ENCODE measurements at places on chromosomes 16 and 17. TPM values are rescaled to one million over a fixed set of nuclear protein-coding genes. Genes with fewer than 3 reads are reported as not detected.

GRCh38 chr16:86732621-86733295 lies 154.4 kb downstream of the FOXL1 start:
- no peak overlapping the region for H3K4me3 ChIP-seq
- H3K27me3 ChIP-seq, result peaks cover 12% of the 10 kb centered on the region
- no peaks in the 10 kb centered on the region for H3K4me1 ChIP-seq

- H3K36me3 ChIP-seq, result no peaks in the 10 kb centered on the region
- no peaks in the 10 kb centered on the region for H3K27me3 ChIP-seq
- no peak overlapping the region for H3K27ac ChIP-seq
- H3K4me1 ChIP-seq, result no peaks in the 10 kb centered on the region
- DNase-seq, result no peak
- H3K4me3 ChIP-seq, result no peak overlapping the region
Measured at GRCh38 chr17:65864394-65864793, 302.9 kb upstream of the AXIN2 start.

DNA sequence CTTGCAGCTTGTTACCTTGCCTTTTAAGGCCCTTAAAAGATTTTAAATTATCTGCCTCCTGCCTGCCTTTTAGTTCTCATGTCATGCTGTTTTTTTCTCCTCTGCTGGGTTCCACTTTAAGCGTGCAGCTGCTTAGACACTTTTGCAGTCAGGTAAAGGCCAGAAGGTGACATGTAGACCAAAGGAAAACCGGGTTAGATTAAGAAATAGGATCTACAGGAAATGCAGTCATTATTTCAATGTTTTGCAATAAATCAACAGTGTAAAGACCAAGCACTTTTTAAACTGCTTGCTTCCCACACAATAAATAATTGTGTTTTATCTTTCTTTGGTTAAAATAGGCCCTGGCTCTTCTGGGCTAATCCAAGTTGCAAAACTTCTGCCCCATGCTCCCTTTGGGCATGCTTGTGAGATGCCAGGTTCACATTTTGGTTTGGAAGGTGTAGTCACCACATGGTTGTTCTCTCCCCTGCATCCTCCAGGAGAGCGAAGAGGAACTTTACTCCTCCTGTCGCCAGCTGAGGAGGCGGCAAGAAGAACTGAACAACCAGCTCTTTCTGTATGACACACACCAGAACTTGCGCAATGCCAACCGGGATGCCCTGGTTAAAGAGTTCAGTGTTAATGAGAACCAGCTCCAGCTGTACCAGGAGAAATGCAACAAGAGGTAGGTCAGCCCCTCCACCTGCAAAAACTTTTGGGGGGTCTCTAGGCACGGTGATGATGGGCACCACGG lies 54.9 kb downstream of the SDR42E1 start:
- no peak for DNase-seq
- no peak overlapping the region for H3K4me3 ChIP-seq
- no peak overlapping the region for H3K27ac ChIP-seq

Gene MRPL38
- 44.3 TPM for total RNA-seq

DNA sequence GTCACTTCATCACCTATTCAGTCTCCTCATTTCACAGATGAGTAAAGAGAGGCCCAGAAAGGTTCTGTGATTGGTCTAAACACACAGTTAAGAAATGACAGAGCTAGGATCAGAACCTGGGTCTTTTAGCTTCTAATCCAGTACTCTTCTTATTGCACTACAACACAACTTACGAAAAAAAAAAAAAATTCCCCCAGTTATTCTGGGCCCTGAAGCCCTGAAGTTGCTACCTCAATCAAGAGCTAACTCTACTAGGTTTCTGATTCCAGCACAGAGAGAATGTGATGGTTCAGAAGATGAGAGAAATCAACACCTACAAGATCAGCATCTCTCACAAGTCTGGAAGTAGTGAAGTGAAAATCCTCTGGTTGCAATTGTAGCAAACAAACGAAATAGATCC lies 37.3 kb downstream of the GRB7 start:
- no peaks in the 10 kb centered on the region for H3K4me1 ChIP-seq
- no peak for DNase-seq
- H3K27me3 ChIP-seq, result peaks cover 18% of the 10 kb centered on the region
- H3K27ac ChIP-seq, result no peak overlapping the region

Gene STX1B
- total RNA-seq, result 0.71 TPM

Gene APOBR
- 0.68 TPM for total RNA-seq

Gene SMIM36
- not detected for total RNA-seq

- H3K4me3 ChIP-seq, result no peak overlapping the region
- H3K4me1 ChIP-seq, result peaks cover 7% of the 10 kb centered on the region
- H3K27ac ChIP-seq, result no peak overlapping the region
- DNase-seq, result no peak
- no peaks in the 10 kb centered on the region for H3K36me3 ChIP-seq
- no peaks in the 10 kb centered on the region for H3K27me3 ChIP-seq
Measured at GRCh38 chr17:49327835-49328784, 33.9 kb downstream of the ZNF652 start.

Gene SRCIN1
- 0.81 TPM for total RNA-seq

GRCh38 chr17:66430846-66431795 lies 128.7 kb downstream of the PRKCA start:
- H3K4me1 ChIP-seq, result no peaks in the 10 kb centered on the region
- no peaks in the 10 kb centered on the region for H3K36me3 ChIP-seq
- no peaks in the 10 kb centered on the region for H3K27me3 ChIP-seq

GRCh38 chr17:31486351-31487062 lies 95.0 kb downstream of the RAB11FIP4 start:
- no peak overlapping the region for H3K4me3 ChIP-seq
- no peak for DNase-seq
- peaks cover 19% of the 10 kb centered on the region for H3K27me3 ChIP-seq
- H3K27ac ChIP-seq, result no peak overlapping the region
- peaks cover 22% of the 10 kb centered on the region for H3K4me1 ChIP-seq

Gene KRT39
- total RNA-seq, result not detected

Gene NTN1
- total RNA-seq, result 17.2 TPM

DNA sequence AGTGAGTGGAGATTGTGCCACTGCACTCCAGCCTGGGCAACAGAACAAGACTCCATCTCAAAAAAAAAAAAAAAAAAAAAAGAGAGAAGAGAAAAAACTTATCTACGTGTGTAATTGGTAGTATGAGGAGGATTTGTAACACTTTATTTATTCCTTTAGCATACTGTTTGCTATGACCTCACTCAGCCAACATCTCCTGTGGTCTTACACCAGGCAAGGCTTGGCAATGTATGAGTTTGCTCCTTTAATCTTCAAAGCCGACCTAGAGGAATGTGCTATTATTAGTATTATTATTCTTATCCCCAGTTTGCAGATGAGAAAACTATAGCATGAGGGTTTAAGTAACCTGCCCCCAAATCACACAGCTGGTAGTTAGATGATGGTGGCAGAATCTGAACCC lies 35.8 kb upstream of the HAPSTR1 start:
- no peak overlapping the region for H3K4me3 ChIP-seq
- H3K4me1 ChIP-seq, result no peaks in the 10 kb centered on the region
- no peaks in the 10 kb centered on the region for H3K36me3 ChIP-seq
- H3K27me3 ChIP-seq, result no peaks in the 10 kb centered on the region
- H3K27ac ChIP-seq, result no peak overlapping the region
- no peak for DNase-seq

DNA sequence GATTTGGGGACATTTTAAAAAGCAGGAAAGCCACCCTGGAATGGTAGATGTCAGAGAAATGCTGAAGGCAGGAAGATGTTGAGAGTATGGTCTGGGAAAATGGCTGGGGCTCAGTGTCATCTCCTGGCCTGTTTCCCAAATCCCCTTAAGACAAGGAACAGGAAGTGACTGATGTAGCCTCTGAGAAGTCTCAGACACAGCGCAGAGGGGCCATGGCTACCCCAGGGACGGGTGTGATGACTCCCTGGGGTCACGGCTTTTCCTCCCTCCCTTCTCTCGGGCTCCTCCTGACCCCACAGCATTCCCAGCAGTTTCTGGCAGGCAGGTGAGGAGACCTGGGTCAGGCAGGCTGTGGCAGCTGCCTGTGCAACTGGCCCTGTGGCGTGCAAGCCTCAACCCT lies 45.4 kb downstream of the RAP1GAP2 start:
- no peaks in the 10 kb centered on the region for H3K4me1 ChIP-seq
- no peak overlapping the region for H3K4me3 ChIP-seq
- no peak for DNase-seq
- no peak overlapping the region for H3K27ac ChIP-seq

Gene CDC6
- total RNA-seq, result not detected

DNA sequence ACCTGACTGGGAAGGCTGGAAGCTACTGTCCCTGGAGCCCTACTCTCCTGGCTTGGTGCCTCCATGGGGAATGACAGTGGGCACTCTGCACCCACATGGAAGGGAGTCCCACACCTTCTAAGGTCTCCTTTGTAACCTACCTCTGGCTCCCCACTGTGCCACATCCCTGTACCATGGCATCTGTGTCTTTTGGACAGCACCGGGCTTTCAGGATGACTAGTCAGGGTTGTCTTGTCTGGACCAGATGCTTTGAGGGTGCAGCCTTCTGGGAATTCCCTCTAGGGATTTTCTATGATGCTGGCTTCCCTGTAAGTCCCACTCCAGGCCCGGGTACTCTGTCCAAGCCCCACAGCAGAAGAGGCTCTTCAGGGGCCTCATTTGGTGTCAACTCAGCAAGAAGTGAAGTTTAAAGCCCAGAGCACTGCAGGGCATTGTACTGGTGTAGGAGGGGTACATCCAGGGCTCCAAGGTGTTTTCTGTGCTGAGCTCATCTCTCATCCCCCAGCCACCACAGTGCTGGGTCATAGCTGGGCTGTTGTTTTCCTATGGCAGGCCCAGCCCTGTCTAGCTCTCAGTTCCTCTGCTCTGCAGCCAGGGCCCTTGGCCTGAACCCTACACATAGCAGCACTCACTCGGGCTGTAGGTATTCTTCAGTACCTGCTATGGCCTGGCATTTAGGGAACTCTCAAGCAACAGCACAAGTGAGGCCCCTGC lies 255.3 kb downstream of the CPPED1 start:
- no peaks in the 10 kb centered on the region for H3K27me3 ChIP-seq
- no peaks in the 10 kb centered on the region for H3K36me3 ChIP-seq
- no peak for DNase-seq
- no peak overlapping the region for H3K4me3 ChIP-seq

DNA sequence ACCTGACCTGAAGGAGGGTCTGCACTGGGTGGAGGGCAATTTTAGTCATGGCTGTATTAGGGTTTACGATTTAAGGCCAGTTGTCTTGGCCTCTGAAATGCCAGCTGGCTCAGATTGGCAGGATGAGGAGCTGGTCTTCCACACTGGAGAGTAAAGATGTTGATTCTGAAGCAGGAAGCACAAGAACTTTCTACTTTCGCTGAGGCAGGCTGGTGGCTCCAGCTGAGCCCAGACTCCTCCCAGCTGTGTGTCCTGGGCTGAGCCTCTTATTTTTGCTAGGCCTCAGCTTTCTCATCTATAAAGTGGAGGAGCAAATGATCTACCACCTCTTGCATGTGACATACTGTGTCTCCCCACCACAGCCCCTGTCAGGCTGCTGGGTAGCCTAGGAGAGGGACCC lies 74.4 kb downstream of the MRM1 start:
- no peak overlapping the region for H3K4me3 ChIP-seq
- no peaks in the 10 kb centered on the region for H3K27me3 ChIP-seq
- H3K27ac ChIP-seq, result no peak overlapping the region
- no peaks in the 10 kb centered on the region for H3K4me1 ChIP-seq

GRCh38 chr16:67927131-67927941 lies 4.3 kb downstream of the CTRL start:
- H3K27ac ChIP-seq, result no peak overlapping the region
- H3K4me1 ChIP-seq, result peaks cover 5% of the 10 kb centered on the region
- H3K4me3 ChIP-seq, result no peak overlapping the region
- DNase-seq, result no peak
- peaks cover 8% of the 10 kb centered on the region for H3K36me3 ChIP-seq
- no peaks in the 10 kb centered on the region for H3K27me3 ChIP-seq

Gene SEC14L1
- total RNA-seq, result 39.9 TPM

GRCh38 chr16:83926726-83927397 lies 26.2 kb upstream of the OSGIN1 start:
- no peaks in the 10 kb centered on the region for H3K27me3 ChIP-seq
- no peak overlapping the region for H3K27ac ChIP-seq
- H3K36me3 ChIP-seq, result no peaks in the 10 kb centered on the region
- H3K4me3 ChIP-seq, result no peak overlapping the region
- DNase-seq, result no peak

Gene KRT32
- total RNA-seq, result not detected

- H3K4me3 ChIP-seq, result no peak overlapping the region
- H3K36me3 ChIP-seq, result no peaks in the 10 kb centered on the region
Measured at GRCh38 chr16:23258919-23259237, 43.2 kb upstream of the SCNN1B start.

Gene GPRC5B
- 6.7 TPM for total RNA-seq

DNA sequence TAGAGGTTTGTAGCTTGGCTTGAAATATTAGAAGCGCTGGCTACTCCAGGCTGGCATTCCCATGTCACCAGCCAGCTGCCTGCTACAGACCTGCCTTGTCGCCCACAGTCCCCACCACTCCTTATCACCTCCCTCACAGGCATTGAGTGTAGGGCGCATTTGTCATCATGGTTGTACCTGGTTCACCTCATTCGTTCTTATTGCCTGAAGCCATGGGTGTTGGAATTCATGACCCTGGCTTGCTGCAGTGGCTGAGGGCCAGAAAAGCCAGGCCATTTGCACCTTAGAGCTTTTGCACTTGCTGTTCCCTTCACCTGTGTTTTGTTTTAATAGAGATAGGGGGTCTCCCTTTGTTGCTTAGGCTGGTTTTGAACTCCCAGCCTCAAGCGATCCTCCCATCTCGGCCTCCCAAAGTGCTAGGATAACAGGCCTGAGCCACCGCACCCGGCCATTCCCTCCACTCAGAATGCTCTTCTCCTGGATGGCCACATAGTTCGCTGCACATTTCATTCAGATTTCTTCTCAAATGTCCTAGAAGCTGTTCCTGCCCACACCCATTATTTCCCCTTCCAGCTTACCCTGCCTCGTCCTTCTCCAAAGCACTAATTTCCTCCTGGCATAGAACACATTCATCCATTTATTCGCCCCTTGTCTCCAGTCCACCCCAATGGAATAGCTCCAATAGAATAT lies 97.6 kb downstream of the C16orf78 start:
- no peaks in the 10 kb centered on the region for H3K4me1 ChIP-seq
- H3K27ac ChIP-seq, result no peak overlapping the region
- H3K36me3 ChIP-seq, result no peaks in the 10 kb centered on the region
- H3K27me3 ChIP-seq, result no peaks in the 10 kb centered on the region
- no peak overlapping the region for H3K4me3 ChIP-seq

Gene TRIM47
- 40.9 TPM for total RNA-seq

Gene SYNGR3
- total RNA-seq, result 5.5 TPM

Gene HS3ST3B1
- total RNA-seq, result 1.1 TPM

Gene SLC16A13
- total RNA-seq, result 0.66 TPM
